ENCODE measurements at places on chromosomes 1 and 21.

DNA sequence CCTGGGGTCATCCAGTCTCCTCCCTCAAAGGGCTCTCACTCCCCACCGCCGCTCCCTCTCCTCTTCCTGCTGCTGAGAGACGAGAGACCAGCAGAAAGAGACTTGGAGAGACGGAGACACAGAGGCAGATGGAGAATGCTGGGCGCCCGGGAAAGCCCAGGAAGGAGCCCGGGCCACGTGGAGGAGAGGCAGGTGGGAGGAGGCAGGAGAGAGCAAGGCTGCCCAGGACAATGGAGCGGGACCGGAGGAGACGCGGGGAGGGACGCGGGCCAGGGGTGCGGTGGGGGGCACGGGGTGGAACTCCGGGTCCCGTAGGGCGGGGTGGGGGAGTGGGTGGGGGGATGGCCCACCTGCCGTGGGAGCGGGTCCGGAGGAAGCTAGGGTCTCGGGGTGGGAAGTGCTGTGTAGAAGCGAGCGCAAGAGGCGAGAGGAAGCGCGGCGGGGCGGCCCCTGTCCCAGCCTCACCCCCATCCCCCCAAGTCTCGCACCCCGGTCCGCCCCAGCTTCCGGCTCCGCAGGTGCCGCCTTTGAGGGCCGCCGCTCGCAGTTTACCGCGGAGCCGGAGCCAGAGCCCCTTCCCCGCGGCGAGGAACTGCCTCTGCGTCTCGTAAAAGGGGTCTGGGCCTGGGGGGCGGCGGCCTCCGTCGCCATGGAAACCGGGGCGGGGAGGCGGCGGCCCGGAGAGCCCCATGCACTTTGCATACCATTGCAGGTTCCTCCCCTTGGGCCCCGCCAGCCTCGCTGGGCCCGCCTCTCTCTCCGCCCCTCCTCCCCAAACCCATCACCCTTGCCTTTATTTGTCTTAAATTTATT lies 11.7 kb upstream of the EPHA2 start:
- no peak for DNase-seq

GRCh38 chr21:27769763-27770162 lies 802.9 kb upstream of the ADAMTS5 start:
- no peak for DNase-seq

DNA sequence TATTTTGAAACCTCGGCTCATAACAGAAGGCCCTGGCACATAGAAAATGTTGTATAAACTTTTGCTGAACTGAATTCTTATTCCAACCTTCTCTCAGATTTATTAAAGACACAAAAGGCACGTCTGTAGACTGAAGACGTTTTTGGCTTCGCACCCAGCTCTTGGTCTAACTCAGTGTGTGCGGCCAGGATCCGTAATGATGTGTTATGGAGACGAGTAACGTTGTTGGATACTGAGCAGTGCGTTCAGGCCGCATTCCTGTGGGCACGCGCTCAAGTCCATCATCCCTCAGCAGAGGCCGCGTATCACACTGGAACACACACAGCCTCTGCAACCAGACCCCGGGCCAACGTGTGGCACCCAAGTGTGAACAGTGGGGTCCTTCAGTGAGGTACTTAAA lies 154.8 kb upstream of the RAB4A start:
- DNase-seq: no peak

- no peak for DNase-seq
Observed at GRCh38 chr1:6348511-6349191, 44.9 kb downstream of the ACOT7 start.

GRCh38 chr21:33963848-33964555 lies 48.4 kb upstream of the ATP5PO start:
- DNase-seq: no peak

- DNase-seq: no peak
Observed at GRCh38 chr1:70902211-70902610, 145.4 kb downstream of the PTGER3 start.

GRCh38 chr1:12460911-12461621 lies 156.9 kb downstream of the DHRS3 start:
- DNase-seq: no peak

DNA sequence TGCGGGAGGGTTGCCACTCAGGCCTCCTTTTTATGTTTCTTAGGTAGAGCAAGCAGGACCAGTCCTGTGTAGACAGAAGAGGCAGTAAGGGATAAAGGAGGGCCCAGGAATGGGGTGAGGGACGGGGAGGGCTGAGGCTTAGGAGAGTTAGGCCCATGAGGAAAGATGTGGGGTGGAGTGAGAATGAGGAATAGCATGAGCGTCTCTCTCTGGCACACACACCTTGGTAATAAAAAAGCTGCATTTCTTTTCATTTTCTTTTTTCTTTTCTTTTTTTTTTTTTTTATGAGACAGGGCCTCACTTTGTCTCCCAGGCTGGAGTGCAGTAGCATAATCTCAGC lies 7.6 kb upstream of the HSPG2 start:
- DNase-seq: no peak

- DNase-seq: no peak
Observed at GRCh38 chr1:245933431-245934045, 573.5 kb downstream of the SMYD3 start.

DNA sequence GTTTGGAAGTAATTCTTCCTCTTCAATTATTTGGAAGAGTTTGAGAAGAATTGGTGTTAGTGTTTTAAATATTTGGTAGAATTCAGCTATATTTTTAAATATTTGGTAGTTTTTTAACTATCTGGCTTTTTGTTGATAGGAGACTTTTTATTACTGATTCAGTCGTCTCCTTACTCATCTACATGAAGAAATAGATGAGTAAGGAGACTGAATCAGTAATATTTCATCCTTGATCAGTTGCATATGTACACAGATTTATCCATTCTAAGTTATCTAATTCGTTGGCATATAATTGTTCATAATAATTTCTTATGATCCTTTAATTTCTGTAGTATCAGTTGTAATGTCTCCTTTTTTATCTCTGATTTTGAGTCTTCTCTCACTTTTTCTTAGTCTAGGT lies 224.1 kb downstream of the GPR52 start:
- no peak for DNase-seq

- no peak for DNase-seq
Observed at GRCh38 chr1:235918465-235918864, 51.8 kb upstream of the LYST start.

- peak; percentile 14 for DNase-seq
Observed at GRCh38 chr1:156889802-156890580, 3.5 kb upstream of the PEAR1 start.

- DNase-seq: no peak
Observed at GRCh38 chr1:10767282-10767681, 29.2 kb downstream of the CASZ1 start.

GRCh38 chr1:39681999-39682398 lies 9.2 kb downstream of the HPCAL4 start:
- no peak for DNase-seq

DNA sequence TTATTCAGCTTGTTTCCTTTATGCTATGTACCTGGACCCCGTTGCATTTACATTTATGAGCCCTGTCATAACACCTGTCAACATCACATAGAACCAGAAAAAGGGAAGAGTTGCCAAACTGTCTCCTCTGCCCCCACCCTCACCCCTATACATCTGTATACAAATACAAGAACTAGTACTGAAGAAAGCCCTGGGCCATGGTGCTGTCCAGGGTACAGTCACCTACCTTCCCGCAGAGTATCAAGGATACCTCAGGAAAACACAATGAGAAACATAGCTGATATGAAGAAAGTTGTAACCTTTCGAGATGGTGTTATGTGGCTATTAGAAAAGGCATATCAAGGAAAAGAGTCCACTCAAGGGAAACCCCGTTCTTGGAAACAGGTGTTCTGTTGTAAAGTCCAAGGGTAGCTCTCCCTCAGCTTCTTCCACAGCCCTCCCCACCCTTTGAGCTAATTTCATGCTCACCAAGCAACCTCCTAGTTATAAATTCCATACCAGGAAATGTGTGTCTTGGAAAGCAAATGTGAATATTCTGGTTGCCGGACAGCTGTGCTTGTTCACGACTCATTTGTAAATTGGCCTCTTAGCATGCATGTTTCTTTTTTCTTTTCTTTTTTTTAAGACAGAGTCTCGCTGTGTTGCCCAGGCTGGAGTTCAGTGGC lies 16.7 kb upstream of the AVPR1B start:
- DNase-seq: no peak

DNA sequence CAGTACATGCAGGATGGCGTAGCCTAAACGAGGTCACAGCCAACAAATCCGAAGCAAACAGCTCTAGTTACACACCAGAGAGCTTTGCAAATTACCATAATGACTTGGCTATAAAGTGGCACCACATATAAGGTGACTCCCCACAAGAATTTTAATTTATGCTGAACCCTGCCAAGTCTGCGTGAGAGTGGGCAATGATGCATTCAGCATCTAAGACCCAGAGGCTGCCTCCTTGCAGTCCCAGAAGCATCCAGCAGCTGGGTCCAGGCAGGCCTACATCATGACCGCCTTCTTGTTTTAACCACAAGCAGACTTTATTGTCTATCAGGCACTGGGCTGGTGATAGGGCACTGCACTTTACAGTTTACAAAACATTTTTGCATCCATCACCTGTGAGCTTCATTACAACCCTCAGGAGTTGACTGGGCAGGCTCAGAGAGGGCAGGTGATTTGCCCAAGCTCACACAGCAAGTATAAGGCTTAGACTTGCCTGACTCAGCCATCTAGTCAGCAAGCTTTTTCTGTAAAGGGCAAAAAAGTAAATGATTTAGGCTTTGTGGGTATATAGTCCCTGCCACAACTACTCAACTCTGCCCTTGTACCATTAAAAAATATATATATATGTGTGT lies 134.6 kb downstream of the GLIS1 start:
- DNase-seq: no peak
